ENCODE measurements at places on chromosomes 5 and 9.
A peak's percentile ranks its signal among the peaks of the same experiment; 100 is the strongest.

DNA sequence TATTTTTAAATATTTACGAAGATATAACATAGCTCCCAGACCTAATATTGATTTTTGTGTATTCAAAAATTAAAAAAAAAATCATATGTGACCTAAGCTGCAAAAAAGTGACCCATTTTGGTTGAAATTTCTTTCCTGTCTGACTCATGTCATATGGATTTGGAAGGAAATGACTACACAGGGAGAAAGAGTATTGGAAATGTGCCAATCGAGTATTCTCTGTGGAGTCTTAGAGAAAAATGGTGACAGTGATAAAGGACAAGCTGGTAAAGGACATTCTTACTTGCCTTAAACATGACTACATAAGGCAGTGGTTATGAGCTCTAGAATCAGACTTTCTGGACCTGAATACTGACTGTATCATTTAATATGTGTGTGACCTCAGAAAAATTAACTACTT, 262.9 kb upstream of the PTPRD start:
- DNase-seq, result no peak

DNA sequence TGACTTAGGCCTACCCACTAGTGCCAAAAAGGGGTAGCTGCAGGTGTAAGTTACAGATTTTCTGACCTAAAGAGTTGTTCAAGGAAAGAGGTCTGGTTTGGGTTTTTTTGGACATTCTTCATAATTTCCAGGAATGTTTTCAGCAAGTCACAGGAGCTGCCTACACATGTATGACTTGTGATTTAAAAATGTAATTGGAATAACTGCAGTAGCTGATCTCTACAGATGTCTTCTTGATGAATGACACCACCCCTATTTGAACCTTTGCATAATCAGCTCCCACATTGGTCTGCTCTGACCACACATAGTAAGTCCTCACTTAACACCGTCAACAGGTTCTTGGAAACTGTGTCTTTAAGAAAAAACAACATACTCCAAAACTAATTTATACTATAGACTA, 481.4 kb downstream of the RASEF start:
- DNase-seq, result no peak

GRCh38 chr9:3828495-3828894, 302.7 kb upstream of the RFX3 start:
- DNase-seq, result no peak

DNA sequence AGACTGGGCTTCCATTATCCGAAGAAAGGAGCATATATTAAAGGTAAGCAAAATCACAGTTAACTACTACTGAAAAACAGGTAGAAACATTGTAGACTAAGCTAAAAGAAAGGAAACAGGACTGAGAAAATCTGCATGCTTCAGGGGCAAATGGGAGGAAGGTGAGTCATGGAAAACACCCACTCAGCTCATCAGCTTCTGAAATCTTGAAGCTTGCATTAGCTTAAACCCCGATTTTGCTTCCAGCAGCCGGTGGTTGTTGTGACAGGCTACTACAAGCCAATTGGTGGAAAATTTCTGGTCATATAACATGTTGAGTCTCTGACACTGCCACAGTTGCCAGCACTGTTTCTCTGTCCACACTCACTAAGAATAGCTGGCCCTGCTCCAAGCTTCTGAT, 179.6 kb upstream of the PUM3 start:
- DNase-seq, result no peak

DNA sequence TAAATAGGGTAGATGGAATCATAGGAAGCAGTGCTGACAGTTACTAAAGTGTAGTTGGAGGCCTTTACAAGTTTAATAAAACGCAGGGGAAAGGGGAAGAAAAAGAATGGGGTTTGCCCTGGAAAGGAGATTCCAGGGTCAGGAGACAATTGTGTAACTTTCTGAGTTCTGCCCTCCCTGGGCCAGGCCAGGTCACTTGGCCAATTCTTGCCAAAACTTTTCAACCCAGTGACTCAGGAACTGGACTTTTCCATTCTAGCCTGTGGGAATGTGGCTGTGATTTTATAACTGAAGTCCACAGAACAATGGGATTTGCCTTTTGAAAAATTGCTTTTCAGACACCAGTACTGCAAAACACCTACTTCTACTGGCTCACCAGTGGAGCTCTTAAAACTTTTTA, 289.8 kb upstream of the ANKRD55 start:
- no peak for DNase-seq

DNA sequence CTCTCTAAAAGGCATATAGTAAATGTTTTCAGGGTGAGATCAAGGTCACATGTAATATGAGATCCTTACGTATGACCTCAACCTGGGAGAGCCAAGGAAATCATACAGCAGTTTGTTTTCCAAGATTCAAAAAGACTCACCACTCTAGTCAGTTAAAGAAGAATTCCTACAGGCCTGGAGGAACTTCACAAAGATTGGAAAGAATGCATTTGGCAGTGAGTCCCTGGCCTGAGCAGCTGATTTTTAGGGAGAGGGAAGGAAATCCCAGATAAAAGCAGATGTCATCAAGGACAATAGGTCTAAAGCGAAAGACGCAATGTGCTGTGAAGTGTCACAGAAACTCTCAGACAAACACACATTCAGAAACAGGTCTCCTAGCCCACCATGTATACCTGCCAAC, 424.0 kb upstream of the ZNF462 start:
- DNase-seq, result no peak

- no peak for DNase-seq
These were observed 93.7 kb downstream of the PDE4D start for GRCh38 chr5:59799668-59800346.

DNA sequence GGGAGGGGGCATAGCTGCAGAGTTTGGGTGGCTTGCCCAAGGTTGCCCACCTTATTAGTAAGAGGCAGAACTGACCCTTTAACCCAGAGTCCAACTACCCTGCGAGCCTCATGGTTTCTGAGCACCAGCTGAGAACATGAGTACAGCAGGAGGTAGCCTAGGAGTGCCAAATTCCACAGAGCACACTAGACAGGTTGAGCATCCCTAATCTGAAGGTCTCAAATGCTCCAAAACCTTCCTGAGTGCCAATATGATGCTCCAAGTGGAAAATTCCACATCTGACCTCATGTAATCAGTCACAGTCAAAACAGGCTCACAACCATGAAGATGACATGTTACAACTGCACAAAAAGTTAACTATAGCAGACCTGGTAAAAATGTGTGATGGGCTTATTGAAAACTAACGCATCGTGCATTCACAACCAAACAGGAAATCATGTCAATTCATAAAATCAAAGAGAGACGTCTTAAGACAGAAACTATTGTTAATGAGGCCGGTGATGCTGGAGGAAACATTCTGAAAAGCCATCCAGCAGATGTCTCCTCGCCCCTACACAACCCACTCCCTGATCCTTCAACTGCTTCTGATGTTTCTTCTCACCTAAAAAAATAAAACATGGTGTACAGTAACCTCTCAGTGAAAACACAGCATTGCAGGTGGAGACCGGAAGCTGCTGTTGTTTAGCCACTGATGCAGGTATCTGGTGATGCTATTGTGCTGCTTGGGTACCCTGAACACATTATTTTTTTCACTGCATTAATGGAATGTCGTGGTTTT, 25.0 kb downstream of the PTCH1 start:
- DNase-seq, result no peak

GRCh38 chr9:13728917-13729811, 449.7 kb upstream of the MPDZ start:
- no peak for DNase-seq

DNA sequence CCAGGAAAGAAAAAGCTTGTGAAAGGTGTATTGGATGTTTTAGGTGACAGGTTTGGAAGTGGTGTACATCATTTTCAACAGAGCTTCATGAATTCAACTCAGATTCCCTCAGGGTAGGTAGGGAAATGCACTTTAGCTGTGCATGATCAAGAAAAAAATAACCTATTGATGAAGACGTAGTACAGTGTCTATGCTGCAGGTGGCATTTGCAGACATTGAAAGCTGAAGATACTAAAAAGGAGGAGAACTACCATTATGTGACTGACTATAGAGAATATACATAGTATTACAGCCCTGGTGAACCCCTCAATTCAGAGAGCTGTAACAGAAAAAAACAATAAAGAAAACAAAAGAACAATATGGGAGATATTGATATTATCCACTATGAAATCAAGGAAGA, 2344.7 kb upstream of the ACO1 start:
- no peak for DNase-seq

DNA sequence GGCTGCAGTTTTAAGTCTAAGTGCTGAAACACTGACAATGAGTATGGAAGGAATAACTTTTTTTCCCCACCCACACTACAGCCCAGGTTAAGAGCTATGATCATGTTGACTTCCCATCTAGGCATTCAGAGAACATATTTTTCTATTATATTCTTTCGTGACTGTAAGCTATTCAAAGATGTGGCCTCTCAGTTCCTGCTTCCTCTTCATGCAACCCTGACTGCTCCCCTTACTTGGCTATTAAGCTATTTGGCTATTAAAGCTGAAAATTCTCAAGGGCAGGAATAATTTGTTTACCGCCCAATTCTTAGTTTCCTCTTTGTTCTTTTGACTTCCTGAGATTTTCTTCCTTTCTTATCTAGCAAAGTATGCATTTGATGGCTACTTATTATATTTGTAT, 18.6 kb upstream of the ALDH1A1 start:
- DNase-seq, result no peak

GRCh38 chr9:25472085-25472607, 206.1 kb downstream of the TUSC1 start:
- DNase-seq, result no peak

GRCh38 chr5:142872795-142873194, 102.6 kb downstream of the ARHGAP26 start:
- DNase-seq, result no peak

- DNase-seq, result peak; percentile 24
These were observed 3.6 kb upstream of the B4GALT1 start for GRCh38 chr9:33170464-33171415.

DNA sequence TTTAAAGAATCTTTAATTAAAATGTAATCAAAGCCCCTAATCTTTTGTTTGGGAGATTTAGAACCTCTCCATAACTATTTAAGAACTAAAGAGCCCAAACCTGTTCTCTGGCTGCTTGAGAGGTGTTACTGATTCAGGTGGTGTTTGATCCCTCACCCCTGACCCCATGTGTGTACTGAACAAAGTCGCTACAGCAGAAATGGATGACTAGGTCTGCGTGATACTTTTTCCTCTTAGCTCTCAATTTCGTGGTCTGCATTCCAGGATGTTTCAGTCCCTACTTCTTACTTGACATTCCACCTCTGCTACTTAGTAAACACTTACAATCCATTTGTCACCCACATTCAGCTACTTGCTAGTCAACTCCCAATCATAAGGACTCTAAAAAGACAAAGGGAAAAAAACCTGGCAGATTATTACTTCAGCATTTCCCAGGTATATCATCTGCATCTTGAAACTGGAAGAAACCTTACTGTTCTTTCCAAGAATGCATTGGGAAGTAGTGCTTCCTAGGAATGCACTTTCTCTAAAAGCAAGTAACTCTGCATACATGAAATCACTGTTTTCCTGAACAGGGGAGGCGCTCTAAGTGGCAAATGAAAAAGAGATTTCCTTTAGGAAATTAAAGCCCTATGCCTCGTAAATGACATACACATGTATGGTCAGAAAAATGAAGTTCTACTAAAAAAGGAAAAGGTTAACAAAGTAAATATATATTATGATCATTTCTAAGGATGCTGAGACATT, 1091.6 kb downstream of the PTPRD start:
- DNase-seq, result no peak

DNA sequence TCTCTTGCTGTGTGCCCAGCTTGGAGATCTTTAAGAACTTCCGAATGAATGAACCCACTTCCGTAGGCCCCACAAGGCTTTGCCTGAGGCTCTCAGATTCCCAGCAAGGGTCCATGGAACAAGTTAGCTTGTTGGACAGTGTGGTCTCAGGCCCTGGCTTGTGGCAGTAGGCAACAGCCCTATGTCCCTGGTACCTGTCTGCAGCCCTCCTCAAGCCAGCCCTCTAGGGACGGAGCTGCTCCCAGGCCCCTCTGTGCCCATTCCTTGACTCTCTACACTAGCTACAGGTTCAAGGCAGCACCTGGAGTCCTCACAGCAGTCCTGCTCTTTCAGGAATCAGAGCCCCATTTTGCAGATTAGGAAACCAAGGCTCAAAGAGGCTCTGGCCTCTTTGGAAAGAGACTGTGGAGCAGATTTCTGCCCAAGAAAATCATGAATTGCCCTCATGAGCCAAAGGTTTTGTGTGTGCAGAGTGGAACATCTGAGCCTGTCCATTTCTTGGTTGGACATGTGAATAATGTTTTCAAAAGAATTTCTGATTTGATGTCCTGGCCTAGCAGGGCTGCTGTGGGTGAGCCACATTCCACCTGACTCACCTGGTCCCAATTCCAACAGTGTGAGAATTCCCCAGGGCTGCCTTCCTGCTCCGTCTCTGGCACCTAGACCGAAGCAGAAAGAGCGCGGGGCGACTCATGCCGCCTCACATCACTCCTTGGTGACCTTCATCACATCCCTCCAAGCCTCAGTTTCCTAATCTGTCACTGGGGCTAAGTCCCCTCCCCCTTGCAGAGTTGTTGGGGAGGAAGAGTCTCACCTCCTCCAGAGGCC, 131.7 kb downstream of the BARX1 start:
- no peak for DNase-seq

GRCh38 chr5:143713047-143714003, 98.6 kb upstream of the HMHB1 start:
- no peak for DNase-seq

DNA sequence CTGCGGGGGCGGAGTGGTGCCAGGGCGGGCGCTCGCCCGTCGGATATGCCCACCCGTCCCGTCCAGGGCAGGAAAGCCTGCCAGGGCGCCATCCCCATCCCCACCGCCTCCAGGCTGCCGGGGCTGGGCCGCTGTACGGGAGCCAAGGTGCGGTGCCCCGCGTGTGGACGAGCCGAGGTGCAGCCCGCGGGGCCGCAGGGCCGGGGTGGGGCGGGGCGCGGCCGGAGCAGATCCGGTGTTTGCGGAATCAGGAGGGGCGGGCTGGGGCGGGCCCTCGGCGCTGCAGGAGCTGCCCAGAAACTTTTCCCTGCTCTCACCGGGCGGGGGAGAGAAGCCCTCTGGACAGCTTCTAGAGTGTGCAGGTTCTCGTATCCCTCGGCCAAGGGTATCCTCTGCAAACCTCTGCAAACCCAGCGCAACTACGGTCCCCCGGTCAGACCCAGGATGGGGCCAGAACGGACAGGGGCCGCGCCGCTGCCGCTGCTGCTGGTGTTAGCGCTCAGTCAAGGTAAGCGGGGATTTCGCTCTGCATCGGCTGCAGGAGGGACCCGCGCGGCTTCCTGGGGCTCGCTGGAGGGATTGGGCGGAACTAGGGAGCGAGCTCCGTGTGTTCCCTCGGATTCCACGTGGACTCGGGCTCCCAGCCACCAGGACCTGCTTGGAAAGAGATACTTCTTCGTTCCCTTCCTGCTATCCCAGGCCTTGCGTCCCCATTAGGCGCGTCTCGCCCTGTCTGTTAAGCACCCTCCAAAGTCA, at the start of gene ITGA2:
Gene ITGA2 (plus strand): TSS at position 328 of the 756 bp plus-strand sequence. CDS start 117 bp downstream, at position 445.
- peak; percentile 2 for DNase-seq

GRCh38 chr5:79845448-79846197, 145.4 kb downstream of the MTX3 start:
- DNase-seq, result no peak

GRCh38 chr9:133994353-133995011, 2.4 kb upstream of the VAV2 start:
- peak; percentile 76 for DNase-seq
